Lower leg skin (tissue), 4 donors: ENCODE measurements at places on chromosomes 12 and 14. TPM values are rescaled to one million over a fixed set of nuclear protein-coding genes. Genes with fewer than 3 reads are reported as not detected.

DNA sequence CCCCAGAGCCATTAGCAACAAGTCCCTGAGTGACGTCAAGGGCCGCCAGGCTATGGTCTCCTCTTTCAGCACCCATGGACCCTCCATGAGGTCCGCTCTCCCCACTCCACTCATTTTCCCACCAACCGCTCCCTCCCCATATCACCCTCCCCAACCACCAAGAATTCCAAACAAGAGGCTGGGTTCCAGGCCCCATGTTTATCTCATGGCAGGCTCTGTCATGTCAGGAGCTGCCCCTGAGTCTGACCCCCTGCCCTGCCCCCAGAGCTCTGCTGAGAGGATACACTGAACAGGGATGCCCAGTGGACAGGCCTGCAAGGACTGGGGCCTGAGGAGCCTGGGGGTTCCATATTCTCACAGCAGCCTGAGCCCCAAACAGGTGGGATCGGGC lies 21.6 kb upstream of the SMUG1 start:
- no peak for DNase-seq

INF2 gene
- total RNA-seq: 121 TPM

KRT6B gene
- 49.8 TPM for total RNA-seq

KCNJ8 gene
- total RNA-seq: 3.3 TPM

NDUFB1 gene
- total RNA-seq: 229 TPM

CCDC184 gene
- not detected for total RNA-seq

DNA sequence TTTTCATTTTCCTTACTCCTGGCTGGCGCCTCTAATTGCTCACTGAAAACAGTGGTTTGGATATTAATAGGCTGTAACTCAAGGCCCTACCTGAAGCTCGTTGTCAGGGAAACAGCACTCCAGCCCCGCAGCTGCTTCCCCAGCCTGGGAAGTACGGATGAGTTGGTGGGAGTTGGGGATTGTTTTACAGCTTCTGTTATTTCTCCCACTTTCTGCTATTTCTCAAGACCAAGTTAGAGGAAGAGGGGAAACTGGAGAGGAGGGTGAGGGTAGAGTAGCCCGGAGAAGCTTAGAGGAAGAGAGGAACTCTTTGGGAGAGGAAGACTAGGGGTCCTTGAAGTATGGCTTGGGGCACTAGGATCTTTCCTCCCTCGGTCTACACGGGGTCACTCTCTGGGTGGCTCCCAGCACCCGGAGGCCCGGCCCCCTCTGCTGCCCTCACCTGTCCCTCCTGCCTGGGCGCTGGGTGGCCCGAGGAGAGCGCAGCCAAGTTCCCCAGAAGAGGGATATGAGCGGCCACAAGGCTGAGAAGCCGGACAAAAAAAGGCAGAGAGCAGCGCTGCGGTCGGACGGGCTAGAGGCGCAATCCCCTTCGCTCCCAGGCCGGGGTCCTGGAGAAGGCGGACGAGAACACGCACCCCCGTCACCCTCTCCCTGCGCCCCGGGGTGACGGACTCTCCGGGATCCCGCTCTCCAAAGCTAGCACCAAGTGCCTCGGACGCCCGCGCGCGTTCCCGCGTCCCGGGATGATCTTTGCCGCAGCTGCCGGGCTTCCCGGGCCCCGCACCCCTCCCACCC lies 671 bp downstream of the SPTB start:
- no peak for DNase-seq
